Activated CD4-positive, alpha-beta memory T cell treated with anti-CD3 and anti-CD28 coated beads for 36 hours (primary cell): ENCODE measurements at places on chromosomes 12 and 14. TPM values are rescaled to one million over a fixed set of nuclear protein-coding genes. Genes with fewer than 3 reads are reported as not detected.
A peak's percentile ranks its signal among the peaks of the same experiment; 100 is the strongest.

The ABCC9 gene
- not detected for total RNA-seq

The CHURC1 gene
- total RNA-seq, result 62.6 TPM

The HOXC4 gene
- 0.17 TPM for total RNA-seq

The FZD10 gene
- total RNA-seq, result not detected

The DHRS7 gene
- total RNA-seq, result 74.7 TPM

The TMEM179 gene
- not detected for total RNA-seq

The SLC5A8 gene
- total RNA-seq, result not detected

The SENP1 gene
- 41.6 TPM for total RNA-seq

The EMP1 gene
- total RNA-seq, result 57.3 TPM

- DNase-seq, result no peak
- no peaks in the 10 kb centered on the region for H3K4me1 ChIP-seq
- no peaks in the 10 kb centered on the region for H3K36me3 ChIP-seq
- H3K4me3 ChIP-seq, result no peak overlapping the region
Measured at GRCh38 chr12:60112763-60113162, 516.9 kb downstream of the SLC16A7 start.

DNA sequence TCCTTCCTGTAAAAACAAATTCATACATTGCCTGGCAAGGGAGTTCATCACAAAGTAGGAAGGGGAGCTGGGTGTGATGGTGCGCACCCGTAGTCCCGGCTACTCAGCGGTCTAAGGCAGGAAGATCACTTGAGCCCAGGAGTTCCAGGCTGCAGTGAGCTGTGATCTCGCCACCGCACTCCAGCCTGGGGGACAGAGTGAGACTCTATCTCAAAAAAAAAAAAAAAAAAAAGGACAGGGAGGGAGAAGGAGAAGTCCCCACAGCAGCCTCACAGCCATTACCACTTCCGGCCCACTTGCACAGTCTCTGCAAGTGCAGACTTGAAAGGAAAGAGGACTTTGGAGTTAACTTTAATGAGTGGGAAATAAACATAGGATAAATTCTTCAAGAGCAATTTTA lies 121.0 kb downstream of the FBXL14 start:
- H3K27me3 ChIP-seq, result no peaks in the 10 kb centered on the region
- peaks cover 2% of the 10 kb centered on the region for H3K4me1 ChIP-seq
- DNase-seq, result peak; percentile 49
- H3K27ac ChIP-seq, result peak overlapping the region; percentile 28
- H3K36me3 ChIP-seq, result no peaks in the 10 kb centered on the region

GRCh38 chr14:102988054-102988453 lies 65.6 kb downstream of the AMN start:
- H3K36me3 ChIP-seq, result peaks cover 15% of the 10 kb centered on the region
- H3K27me3 ChIP-seq, result no peaks in the 10 kb centered on the region
- H3K4me3 ChIP-seq, result no peak overlapping the region

GRCh38 chr14:91350813-91351511 lies 66.7 kb downstream of the CCDC88C start:
- peaks cover 4% of the 10 kb centered on the region for H3K36me3 ChIP-seq
- H3K27ac ChIP-seq, result peak overlapping the region; percentile 88
- peaks cover 93% of the 10 kb centered on the region for H3K4me1 ChIP-seq
- H3K4me3 ChIP-seq, result peak overlapping the region; percentile 68
- H3K27me3 ChIP-seq, result no peaks in the 10 kb centered on the region

GRCh38 chr12:9797722-9798619 lies 29.3 kb upstream of the KLRF1 start:
- peak; percentile 77 for DNase-seq
- H3K27me3 ChIP-seq, result no peaks in the 10 kb centered on the region
- peak overlapping the region; percentile 54 for H3K27ac ChIP-seq
- H3K4me3 ChIP-seq, result no peak overlapping the region
- H3K36me3 ChIP-seq, result no peaks in the 10 kb centered on the region

DNA sequence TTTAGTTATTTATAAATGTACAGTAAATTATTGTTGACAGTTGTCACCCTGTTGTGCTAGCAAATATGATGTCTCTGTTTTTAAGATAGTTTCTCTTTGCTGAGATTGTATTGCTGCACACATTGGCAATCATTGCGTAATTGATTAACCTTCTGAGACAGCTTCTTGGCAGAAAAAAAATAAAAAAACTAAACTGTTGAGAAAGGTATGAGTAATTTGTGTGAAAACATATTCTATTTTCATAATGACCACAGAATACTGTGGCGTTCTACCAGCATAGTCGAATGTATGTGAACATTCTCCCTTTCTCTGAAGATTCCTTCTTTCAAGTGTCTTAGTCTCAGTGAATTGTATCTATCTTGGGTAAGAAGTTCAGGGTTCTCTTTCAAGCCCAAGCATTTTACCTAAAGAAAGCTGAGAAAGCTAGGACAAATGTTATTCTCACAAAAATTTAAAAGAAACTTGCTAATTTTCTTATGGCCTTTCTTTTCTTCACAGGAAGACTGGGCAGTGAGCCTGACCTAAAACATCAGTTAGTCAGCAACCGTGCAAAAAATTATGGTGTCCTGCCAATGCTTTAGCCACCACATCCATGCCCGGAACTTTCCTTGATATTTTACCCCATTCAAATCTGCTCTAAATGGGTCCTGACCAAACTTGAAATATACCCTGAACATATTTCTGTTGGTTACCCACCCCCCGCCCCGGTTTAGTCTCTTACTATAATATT lies 69.0 kb upstream of the REP15 start:
- no peak overlapping the region for H3K27ac ChIP-seq
- no peak for DNase-seq
- no peaks in the 10 kb centered on the region for H3K36me3 ChIP-seq
- no peak overlapping the region for H3K4me3 ChIP-seq
- peaks cover 10% of the 10 kb centered on the region for H3K4me1 ChIP-seq
- no peaks in the 10 kb centered on the region for H3K27me3 ChIP-seq

GRCh38 chr12:3526776-3527175 lies 35.8 kb downstream of the PRMT8 start:
- H3K4me3 ChIP-seq, result no peak overlapping the region
- no peak overlapping the region for H3K27ac ChIP-seq
- peaks cover 2% of the 10 kb centered on the region for H3K27me3 ChIP-seq
- no peak for DNase-seq
- H3K4me1 ChIP-seq, result no peaks in the 10 kb centered on the region

GRCh38 chr12:49744363-49744885 lies 3.1 kb downstream of the TMBIM6 start:
- no peak for DNase-seq
- H3K4me3 ChIP-seq, result peak overlapping the region; percentile 24
- peak overlapping the region; percentile 73 for H3K27ac ChIP-seq
- peaks cover 68% of the 10 kb centered on the region for H3K4me1 ChIP-seq

DNA sequence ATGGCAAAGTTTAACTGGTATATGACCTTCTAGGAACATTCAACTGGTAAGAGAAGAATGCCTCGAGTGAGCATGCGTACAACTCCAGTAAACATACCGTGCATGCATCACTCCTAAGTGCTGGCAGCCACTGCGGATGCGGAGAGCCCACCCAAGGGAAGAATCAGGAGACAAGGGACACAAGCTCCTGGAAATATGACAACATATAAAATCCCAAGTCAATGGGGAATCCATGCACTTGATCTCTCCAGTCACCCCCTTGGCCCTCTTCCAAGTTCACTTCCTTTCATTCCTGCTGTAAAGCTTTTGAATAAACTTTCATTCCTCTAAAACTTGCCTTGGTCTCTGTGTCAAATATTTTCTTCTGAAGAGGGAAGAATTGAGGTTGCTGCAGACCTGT lies 168.7 kb upstream of the TMCC3 start:
- no peak overlapping the region for H3K4me3 ChIP-seq
- no peak overlapping the region for H3K27ac ChIP-seq
- no peaks in the 10 kb centered on the region for H3K4me1 ChIP-seq
- DNase-seq, result no peak
- H3K27me3 ChIP-seq, result peaks cover 2% of the 10 kb centered on the region
- H3K36me3 ChIP-seq, result no peaks in the 10 kb centered on the region

DNA sequence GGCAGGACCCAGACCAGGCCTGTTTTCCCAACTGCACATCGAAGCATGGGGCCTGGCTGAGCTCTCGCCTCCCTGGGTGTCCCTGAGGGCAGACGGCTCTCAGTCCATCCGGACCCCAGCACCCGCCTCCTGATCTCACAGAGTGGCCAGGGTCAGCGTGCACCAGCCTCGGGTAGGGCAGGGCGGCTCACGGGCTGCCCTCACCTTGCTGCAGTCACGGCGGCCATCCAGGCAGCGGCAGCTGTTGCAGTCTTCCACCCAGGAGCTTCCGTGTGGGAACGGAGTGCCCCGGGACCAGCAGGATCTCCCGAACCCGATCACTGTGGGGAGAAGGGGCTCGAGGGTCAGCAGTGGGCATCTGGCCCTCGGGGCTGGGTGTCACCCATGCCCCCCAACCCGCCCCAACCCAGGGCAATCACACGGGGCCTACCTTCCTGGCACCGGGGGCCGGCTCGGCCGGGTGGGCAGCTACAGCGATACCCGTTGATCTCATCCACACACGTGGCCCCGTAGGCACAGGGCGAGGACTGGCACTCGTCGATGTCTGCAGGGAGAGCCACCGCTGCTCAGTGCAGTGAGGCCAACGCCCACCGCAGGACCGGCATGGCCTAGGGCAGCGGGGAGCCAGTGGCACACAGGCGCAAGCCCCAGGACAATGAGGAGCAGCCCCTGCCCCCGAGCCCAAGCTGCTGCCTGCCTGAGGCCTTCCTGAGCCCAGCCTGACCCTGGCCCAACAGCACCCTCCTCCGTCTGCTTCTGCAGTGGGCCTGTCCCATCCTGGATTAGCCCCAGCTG lies 22.2 kb downstream of the JAG2 start:
- no peak overlapping the region for H3K27ac ChIP-seq
- DNase-seq, result no peak
- no peaks in the 10 kb centered on the region for H3K27me3 ChIP-seq
- no peak overlapping the region for H3K4me3 ChIP-seq

- H3K27me3 ChIP-seq, result no peaks in the 10 kb centered on the region
- peaks cover 14% of the 10 kb centered on the region for H3K4me1 ChIP-seq
- DNase-seq, result no peak
- H3K4me3 ChIP-seq, result no peak overlapping the region
- H3K27ac ChIP-seq, result no peak overlapping the region
Measured at GRCh38 chr14:71489742-71490141, 442.5 kb upstream of the RGS6 start.

DNA sequence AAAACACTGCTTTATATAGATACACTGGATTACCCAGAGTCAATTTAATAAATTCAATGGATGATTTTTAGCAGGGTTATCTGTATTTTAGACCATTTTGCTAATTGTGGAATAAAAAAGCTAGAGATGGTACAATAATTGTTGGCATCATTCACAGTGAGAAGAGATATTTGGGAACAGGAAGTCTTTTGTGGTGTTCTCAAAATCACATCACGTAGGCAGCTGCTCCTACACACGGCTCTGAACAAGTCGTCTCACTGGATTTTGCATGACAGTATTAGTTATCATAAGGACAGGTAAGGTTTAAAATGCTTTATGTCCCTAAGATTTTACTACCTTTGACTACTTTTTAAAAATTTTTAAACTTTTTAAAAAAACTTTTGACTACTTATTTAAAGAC lies 52.0 kb downstream of the PAPLN start:
- no peak for DNase-seq
- no peak overlapping the region for H3K4me3 ChIP-seq
- H3K27me3 ChIP-seq, result no peaks in the 10 kb centered on the region
- peaks cover 27% of the 10 kb centered on the region for H3K4me1 ChIP-seq
- H3K27ac ChIP-seq, result no peak overlapping the region

GRCh38 chr12:102436867-102437266 lies 43.5 kb downstream of the IGF1 start:
- DNase-seq, result no peak
- peaks cover 3% of the 10 kb centered on the region for H3K27me3 ChIP-seq
- H3K4me3 ChIP-seq, result no peak overlapping the region

DNA sequence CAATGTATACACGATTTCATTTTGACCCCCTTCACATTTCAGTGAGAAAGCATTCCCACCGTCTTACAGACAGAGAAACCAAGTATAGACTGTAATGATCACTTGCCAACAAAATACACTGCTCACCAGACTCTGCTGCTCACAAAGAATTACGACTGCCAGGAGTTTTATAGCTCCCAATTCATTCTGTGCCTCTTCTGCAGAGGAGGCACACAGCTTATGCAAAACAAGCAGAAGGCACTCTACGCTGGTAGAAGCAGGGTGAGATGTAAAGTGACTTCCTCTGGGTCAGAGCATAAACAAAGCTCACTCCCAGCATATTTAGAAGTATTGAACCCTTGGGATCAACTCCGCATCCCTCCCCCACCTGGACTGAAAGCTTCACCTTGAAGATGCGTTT lies 14.6 kb downstream of the SPTB start:
- no peak for DNase-seq
- peaks cover 11% of the 10 kb centered on the region for H3K27me3 ChIP-seq
- no peak overlapping the region for H3K27ac ChIP-seq
- no peaks in the 10 kb centered on the region for H3K4me1 ChIP-seq

DNA sequence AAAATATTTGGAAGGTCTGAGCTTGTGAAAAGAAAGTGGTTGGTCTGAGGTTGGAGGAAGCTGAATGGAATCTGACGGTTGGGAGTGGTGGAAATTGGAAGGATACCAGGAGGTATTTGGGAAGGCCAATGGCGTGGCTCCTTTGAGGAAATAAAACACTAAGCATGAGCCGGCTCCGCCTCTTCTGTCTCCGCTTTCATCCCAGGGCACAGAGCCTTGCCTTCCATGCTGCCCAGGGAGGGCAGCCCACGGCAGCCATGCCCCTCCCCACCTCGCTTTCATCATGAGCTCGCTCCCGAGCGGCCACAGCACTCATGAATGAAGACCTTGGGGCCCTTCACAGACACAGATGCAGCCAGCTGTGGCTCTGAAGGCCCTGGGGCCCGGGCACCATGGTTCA lies 36.2 kb downstream of the HSP90AA1 start:
- H3K27me3 ChIP-seq, result no peaks in the 10 kb centered on the region
- H3K4me3 ChIP-seq, result no peak overlapping the region
- no peak overlapping the region for H3K27ac ChIP-seq
- H3K4me1 ChIP-seq, result no peaks in the 10 kb centered on the region

- DNase-seq, result no peak
- peaks cover 20% of the 10 kb centered on the region for H3K27me3 ChIP-seq
- H3K4me1 ChIP-seq, result no peaks in the 10 kb centered on the region
- H3K4me3 ChIP-seq, result no peak overlapping the region
- no peaks in the 10 kb centered on the region for H3K36me3 ChIP-seq
Measured at GRCh38 chr12:108478611-108479206, 36.4 kb upstream of the FICD start.

DNA sequence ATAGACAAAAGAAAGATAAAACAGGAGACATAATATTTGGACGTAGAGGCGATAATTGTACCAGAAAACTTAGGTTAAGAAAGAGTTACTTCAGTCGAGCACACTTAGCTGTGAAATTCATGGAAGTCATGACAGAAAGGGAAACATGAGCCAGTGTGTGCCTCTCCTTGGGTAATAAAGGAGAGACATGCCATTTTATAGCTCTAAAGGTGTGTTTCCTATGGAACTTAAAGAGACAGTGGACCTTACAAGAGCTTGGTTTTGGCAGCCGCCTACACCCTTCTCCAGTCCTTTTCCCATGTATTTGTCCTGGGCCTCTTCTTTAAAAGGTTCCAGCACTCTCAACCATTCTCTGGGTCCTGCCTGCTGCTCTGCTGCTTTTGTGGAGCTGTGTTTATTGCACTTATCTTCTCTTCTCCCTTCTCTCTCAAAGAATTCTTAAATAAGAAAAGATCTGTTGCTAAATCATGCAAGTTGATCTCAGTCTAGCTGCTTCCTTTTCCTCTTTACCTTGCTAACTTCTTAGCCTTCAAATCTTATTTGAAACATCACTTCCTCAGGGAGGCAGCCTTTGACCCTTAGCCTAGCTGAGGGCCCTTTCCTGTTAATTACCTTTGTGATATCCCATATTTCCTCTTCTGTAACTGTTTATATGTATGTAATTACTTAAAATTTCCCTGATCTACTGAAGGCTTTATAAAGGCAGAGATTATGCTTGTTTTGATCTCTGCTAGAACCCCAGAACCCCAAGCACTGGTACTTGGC lies 81.8 kb upstream of the EVL start:
- H3K27ac ChIP-seq, result no peak overlapping the region
- H3K27me3 ChIP-seq, result no peaks in the 10 kb centered on the region
- no peak for DNase-seq
- H3K4me3 ChIP-seq, result no peak overlapping the region
